Astrocyte of the spinal cord (primary cell): ENCODE measurements at places on chromosomes 11 and 22.

- DNase-seq: peak; percentile 33
These were observed 15.6 kb upstream of the LYVE1 start for GRCh38 chr11:10584071-10584501.

GRCh38 chr11:19674836-19675235 is 37.8 kb upstream of the NAV2 start:
- DNase-seq: no peak

GRCh38 chr11:66313321-66314185 is 3.3 kb downstream of the CD248 start:
- DNase-seq: no peak

DNA sequence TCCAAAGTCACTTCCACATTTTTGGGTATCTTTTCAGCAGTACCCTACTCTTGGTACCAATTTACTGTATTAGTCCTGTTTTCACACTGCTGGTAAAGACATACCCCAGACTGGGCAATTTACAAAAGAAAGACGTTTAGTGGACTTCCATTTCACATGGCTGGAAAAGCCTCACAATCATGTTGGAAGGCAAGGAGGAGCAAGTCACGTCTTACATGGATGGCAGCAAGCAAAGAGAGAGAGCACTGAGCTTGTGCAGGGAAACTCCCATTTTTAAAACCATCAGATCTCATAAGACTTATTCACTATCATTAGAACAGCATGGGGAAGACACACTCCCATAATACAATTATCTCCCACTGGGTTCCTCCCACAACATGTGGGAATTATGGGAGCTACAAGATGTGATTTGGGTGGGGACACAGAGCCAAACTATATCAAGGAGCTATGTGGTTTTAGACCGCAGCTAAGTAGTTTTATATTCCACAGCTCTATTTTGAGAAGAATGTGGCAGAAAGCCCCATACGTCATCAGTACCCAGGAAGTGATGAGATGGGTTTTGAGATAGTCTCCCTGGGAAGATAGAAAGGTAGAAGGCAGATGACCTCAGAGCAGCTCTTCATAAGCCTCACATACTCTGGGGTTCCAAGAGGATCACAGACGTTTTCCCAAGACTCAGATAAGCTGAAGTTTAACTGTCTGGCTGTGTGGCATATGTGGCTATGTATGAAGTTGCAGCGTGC is 96.3 kb downstream of the APIP start:
- no peak for DNase-seq

DNA sequence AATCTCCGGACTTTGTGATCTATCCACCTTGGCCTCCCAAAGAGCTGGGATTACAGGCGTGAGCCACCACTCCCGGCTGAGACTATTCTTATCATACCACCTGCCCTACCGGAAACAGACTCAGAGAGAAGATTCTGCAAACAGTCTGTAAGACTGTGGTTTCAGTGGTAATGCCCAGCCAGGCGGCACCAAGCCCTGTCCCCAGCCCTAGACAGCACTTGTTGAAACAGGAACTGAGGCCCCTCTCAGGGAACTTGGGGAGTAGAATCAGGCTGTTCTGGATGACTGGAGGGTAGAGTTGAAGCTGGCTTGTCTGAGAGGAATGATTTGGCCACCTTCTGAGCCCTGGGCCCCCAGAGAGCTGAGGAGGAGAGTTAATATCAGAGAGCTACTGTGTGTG is 1.3 kb upstream of the INSC start:
- no peak for DNase-seq

GRCh38 chr11:64850979-64851567 is 6.6 kb upstream of the CDC42BPG start:
- DNase-seq: no peak

- DNase-seq: no peak
These were observed 1487.5 kb downstream of the BRD1 start for GRCh38 chr22:48340191-48340590.

- peak; percentile 22 for DNase-seq
These were observed 112.7 kb downstream of the SHANK2 start for GRCh38 chr11:71139516-71140205.
